Stimulated activated CD8-positive, alpha-beta memory T cell treated with anti-CD3 and anti-CD28 coated beads, Interleukin-15, amount 100 ng/mL, for 1 hour (primary cell): ENCODE measurements at places on chromosomes 3 and 15.

GRCh38 chr3:6124875-6125274, 736.0 kb upstream of the GRM7 start:
- DNase-seq, result no peak

- DNase-seq, result no peak
Measured at GRCh38 chr15:79222808-79223207, 59.7 kb upstream of the ANKRD34C start.

- no peak for DNase-seq
Measured at GRCh38 chr3:190892395-190892902, 30.0 kb upstream of the GMNC start.

DNA sequence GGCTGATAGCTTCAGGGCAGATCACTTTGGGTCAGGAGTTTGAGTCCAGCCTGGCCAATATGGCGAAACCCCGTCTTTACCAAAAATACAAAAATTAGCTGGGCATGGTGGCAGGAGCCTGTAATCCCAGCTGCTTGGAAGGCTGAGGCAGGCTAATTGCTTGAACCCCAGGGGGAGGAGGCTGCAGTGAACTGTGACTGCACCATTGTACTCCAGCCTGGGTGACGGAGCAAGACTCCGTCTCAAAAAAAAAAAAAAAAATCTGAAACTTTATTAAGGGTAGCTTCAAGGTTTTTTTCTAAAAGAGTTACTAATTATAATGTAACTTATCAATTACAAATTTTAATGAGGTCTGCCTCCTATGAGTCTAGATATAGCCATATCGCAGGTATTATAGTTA, 5.1 kb downstream of the NECTIN3 start:
- no peak for DNase-seq

DNA sequence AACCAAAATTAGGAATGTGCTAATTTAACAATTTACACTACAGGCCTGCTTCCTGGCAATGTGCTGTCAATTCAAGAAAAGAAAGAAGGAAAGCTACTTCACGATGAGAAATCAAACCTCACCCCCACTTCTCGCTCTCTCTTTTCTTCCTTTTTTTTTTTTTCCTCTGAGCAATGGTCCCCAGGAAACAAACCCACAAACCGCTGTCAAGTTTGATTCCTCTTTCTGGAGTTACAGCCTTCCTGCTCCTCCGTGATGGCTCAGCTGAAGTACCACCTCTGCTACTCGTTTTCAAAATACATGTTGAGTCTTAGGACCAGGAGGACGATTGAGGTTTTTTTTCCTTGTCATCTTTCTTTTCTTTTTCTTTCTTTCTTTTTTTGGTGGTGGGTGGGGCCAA, 3.4 kb upstream of the TRIM71 start:
- no peak for DNase-seq

DNA sequence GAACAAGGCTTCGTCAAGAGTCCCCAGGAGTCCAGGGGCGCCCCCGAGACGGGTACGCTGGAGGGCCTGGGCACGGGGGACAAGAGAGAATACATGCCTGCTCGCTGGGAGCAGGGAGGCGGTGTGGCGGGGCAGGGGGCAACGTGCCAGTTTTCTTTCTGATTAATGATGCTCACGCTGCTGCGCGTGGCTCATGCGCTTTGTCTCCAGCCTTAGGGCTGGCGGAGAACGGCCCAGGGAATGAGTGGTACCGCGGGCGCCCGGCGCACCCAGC, 408 bp upstream of the ARPP21 start:
- DNase-seq, result no peak

- DNase-seq, result no peak
Measured at GRCh38 chr15:69743091-69743490, 290.5 kb downstream of the RPLP1 start.

DNA sequence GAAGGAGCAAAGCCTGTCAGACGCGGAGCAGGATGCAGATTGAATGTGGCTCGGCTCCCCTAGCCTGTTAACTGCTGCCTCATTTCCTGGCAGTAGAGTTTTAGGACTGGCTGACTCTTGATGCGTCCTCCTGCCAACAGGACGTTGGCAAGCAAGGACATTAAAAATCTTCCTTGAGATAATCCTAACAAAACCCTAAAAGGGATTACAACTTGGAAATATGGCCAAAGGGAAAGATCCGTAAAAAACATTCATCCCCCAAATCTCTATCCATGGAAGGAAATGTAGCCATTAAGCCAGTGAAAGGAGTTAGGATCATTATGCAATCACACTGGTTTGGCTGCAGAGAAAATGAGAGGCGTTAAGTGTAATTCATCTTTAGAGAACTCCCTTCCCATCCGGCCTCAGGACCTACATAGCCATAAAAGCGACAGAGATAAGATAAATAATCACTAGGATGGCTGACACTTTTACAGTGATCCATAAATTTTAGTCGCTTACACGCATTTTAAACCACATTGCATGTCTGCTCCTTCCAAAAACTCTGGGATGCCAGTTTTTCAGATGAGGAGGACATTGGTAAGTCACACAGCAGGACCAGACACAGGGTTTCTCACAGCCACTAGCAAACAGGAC, 44.5 kb upstream of the C3orf80 start:
- no peak for DNase-seq

DNA sequence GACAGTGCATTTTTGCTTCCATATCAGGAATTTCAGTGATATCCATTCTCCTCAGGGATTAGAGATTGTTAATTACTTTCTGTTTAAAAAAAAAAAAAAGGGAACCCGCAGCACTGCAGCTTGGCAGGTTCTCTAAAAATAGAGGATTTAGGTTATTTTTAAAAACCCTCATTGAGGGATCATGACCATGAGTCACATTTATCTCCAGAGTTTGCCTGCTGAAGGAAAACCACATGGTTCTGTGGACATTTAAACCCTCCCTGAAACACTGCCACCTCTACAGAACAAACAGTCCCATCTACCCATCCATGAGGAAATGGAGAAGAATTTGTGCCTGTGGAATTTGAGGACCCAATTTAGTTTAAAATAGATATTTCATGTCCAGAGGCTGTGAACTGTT, 66.2 kb upstream of the UBE2E1 start:
- DNase-seq, result no peak

DNA sequence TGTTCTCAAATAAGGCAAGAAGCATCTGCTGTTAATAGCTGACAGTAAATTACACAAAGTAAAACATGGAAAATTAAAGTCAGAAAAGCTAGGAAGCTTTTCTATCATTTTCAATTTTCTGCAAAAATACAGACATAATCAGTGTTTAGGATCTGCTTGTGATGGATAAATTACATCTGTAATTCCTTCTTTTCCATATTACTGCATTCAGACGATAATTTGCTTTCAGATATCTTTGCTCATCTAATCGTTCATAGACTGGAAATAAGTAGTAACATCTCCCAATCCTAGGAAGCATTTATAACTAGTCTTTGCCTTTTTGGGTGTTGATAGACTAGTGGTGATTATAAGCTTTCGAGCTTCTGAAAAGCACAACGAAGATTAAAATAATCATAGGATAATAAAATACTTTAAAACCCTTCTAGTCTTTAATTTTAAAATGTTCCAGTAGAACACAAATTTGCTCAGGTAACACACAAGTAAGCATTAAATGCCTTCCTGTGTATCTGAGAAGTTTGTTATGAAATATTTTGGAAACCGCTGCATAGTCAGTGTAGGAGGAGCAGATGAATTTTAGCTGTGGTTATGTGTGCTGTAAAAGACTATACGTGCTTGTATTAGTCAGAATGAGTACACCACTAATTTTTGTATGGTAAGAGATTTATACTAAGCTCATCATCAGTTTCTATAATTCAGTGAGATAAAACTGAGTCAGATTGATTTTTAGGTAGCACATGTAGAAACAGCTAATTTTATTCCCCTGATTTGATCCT, 41.0 kb downstream of the MBNL1 start:
- DNase-seq, result no peak

DNA sequence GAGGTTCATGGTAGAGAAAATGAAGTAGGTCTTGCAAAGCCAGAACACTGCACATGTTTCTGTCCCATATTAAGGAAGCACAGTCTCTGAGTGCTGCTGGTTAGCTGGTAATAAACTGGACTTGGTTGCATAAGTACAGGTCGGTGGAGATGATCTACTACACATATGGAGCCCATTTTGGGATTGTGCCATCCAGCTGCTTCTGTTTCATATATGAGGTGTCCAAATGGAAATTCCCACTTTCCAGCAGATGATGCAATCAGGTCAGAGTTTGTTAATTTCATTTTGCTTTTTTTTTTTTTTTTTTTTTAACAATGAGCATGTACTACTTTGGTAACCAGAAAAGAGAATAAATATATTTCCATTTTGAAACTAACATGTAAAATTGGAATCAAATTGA, 122.6 kb downstream of the SATB1 start:
- no peak for DNase-seq

GRCh38 chr3:43485931-43486330, 135.9 kb downstream of the ANO10 start:
- DNase-seq, result no peak

- no peak for DNase-seq
Measured at GRCh38 chr15:98958918-98959639, 48.5 kb downstream of the PGPEP1L start.

DNA sequence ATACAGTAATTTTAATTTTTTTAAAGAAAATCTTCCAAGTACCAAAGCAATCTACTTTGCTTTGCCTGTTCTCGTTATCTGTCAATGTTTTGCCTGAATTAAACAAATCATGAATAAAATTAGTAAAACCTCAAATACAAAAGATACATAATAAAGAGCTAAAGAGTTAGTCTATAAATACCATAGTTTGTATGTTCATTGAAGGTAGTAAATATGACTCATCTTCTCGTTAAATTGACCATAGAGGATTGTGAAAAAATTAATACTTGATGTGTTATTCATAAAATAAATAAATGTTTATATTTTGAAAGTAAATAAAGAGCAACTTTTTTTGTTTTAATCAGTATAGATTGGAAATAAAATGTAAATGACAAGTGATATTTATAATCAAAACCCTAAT, 246.5 kb upstream of the PLSCR5 start:
- DNase-seq, result no peak

DNA sequence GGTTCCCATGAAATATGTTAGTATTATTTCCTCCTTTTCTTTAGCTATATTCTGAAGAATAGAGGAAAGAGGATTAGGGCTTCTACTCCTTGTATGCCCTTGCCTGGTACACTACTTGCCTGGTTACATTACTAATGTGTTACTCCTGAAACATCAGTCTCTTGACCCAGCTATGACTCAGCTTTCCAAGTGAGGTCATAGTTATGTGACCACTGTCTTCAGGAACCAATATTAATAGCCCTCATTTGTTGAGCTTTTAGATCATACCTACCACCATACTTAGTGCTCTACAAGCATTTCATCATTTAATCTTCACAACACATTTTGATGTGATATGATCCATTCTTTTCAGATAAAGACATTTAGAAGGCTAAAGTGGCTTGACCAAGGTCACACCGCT, 60.3 kb downstream of the CMSS1 start:
- no peak for DNase-seq

DNA sequence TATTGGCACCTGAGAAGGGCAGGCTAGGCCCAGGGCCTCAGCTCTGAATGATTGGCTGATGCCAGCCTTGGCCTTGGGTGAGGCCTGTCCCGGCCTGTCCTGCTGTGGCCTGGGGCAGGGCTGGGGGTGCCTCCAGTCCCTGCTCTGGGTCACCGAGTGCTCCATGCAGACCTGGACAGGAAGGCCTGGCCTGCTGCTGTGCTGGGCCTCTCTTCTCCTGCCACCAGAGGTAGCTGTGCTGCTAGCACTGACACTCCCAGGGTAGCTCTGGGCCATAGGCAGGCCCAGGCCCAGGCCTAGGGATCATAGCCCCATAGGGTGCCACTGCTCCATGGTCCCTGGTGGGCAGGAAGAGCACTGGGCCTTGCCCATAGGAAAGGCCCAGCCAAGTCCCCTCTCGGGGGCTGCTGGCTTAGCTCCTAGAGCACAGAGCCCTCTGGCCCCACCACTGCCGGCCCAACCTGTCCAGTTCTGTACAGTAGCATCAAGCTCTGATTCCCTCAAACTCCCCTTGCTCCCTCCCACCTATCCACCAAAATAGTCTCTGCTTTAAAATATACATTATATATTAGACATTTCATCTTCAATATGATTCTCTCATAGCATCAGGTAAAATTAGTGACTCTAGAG, 18.2 kb downstream of the ABTB1 start:
- no peak for DNase-seq

DNA sequence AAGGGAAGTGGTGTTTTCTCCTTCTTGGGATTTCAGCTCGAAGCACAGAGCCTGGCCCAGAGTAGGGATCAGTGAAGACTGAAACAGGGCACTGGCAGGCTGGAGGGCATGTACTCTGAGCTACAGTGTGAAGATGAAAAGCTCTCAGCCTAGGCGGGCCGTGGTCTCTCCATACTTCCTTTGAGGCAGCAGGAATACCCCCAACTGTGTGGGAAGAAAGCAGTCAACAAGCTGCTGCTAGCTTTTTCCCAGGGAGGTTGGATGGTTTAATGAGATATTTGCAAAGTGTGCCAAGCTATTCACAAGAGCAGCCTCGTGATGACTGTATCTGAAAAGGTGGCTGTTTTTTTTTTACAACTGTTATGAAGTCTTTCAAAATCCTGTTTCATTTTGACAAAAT, 47.2 kb downstream of the NMNAT3 start:
- DNase-seq, result no peak

DNA sequence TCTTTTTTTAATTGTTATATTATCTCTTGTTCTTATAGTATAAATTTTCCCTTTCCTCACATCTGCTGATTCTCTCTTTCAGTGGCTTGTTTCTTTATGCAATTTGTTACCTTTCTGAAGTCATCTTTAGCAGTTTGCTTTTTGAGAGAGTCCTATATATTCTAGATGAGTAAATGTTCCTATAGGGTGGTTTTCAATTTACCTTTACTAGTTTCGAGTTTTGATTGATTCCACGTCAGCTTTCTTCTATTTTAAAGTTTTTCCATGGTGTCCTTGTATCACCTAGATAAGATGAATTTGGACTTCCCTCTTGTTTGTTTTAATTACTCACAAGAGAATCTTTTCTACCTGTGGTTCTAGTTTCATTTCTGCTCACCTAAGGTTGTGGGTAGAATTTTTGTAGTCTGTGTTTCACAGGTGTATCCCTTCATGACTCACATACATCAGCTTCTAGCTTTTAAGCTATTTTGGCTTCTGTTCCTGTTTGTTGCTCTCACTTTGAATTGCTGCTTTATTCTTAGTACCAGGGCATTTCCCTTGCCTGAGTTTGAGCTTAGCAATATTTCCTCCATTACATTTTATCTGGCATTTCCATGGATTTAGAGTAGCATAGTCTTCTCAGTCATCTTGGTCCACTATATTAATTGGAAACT, 6.4 kb downstream of the TEX9 start:
- DNase-seq, result no peak

DNA sequence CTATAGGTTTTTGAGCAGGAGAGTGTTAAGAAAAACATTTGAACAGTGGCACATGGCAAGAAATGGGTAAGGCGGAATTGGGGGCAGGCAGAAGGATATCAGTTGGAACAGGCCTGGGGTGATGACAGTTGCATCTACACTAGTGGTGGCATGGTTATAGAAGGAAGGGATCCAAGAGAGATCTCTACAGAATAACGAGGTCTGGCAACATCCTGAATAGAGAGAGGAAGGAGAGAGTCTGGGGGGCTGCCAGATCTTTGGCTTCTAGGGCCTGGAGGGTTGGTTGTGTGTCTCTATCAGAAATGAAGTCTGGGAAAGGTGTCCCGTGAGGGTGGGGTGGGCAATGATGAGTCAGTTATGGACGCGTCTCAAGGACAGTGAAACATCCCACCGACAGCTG, 26.3 kb downstream of the FSTL1 start:
- DNase-seq, result no peak
